ENCODE measurements at places on chromosomes 12 and 14. TPM values are rescaled to one million over a fixed set of nuclear protein-coding genes. Genes with fewer than 3 reads are reported as not detected.
A peak's percentile ranks its signal among the peaks of the same experiment; 100 is the strongest.

DNA sequence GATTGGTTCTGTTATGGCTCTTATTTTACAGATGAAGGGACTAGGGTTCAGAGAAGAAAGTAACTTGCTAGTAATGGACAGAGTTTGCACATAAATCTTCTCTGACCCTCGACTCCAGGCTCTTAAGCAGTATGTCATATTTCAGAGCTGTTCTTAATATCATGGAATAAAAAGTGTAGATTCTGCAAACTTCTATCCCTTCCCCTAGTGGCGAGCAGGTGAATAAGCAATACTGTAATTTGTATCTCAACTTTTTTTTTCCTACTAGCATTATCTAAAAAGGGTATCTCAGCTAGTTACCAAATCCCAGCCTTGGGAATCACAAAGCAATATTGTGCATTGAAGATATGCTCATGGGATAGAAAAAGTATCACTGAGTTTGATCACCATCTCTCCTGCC lies 83.2 kb downstream of the ANO4 start:
- DNase-seq, result no peak

DNA sequence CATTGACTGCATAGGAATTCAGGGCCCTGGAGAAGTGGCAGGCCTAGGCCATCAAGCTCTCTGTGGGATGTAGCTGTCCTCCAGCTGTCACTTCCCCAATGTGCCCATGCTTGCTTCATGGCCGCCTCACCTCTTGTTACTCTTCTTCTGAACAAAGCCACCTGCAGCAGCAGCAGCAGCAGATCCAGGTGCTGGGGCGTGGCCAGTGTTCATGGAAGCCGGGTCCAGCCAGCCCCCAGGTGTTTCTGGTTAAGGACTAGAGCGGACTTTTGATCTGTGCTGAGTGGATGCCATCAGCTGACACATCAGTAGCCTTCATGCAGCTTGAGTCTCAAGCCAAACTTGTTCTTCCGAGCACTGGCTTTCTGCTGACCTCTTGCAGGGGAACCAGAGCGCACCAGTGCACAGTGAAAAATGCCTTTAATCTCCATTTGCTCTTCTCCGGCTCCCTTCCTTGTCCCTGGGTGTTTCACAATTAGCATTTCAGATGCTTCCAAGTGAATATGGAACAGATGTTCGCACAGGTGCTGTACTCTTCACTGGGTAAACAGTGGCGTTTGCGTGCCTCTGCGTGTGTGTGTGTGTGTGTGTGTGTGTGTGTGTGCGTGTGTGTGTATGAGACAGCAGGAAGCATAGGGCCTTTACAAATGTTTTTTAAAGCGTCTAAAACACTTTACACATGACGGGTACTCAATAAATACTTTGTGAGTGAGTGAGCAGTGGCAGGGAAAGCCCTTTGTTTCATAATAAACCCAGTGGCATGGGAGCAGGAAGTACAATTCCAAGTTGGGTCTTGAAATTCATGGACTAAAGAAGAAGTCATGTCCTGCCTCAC lies 20.1 kb downstream of the TPCN1 start:
- DNase-seq, result peak; percentile 59

DNA sequence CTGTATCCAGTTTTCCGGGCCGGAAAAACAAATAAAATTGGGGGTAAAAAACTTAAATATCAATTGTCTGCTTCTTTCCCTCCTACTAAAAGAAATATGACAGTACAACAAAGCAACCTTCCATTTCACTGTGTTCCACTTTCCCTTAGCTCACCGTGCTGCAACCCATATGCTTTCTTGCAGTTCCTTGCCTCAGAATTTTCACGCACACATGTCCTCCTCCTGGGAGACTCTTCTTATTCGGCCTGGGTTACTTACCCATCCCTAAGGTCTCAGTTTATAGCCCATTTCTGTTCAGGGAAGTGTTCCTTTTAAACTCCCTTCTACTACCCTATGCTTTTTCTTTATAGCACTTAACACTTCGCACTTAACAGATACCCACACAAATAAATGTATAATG lies 4.5 kb upstream of the MAGOHB start:
- no peak for DNase-seq

- no peak for DNase-seq
Measured at GRCh38 chr14:74301594-74302151, 1.1 kb downstream of the ABCD4 start.

- peak; percentile 69 for DNase-seq
Measured at GRCh38 chr12:77584860-77585259, 245.8 kb upstream of the NAV3 start.

GRCh38 chr14:21917699-21918436 lies 244.2 kb upstream of the OR4E1 start:
- peak; percentile 35 for DNase-seq

ASCL1 gene
- not detected for total RNA-seq

Data from G401 (cell line).